ENCODE measurements at places on chromosomes 1 and 21.

GRCh38 chr1:169941982-169942830, 48.5 kb upstream of the SCYL3 start:
- peak; percentile 48 for DNase-seq

GRCh38 chr1:94265906-94266305, 28.5 kb upstream of the ARHGAP29 start:
- no peak for DNase-seq

DNA sequence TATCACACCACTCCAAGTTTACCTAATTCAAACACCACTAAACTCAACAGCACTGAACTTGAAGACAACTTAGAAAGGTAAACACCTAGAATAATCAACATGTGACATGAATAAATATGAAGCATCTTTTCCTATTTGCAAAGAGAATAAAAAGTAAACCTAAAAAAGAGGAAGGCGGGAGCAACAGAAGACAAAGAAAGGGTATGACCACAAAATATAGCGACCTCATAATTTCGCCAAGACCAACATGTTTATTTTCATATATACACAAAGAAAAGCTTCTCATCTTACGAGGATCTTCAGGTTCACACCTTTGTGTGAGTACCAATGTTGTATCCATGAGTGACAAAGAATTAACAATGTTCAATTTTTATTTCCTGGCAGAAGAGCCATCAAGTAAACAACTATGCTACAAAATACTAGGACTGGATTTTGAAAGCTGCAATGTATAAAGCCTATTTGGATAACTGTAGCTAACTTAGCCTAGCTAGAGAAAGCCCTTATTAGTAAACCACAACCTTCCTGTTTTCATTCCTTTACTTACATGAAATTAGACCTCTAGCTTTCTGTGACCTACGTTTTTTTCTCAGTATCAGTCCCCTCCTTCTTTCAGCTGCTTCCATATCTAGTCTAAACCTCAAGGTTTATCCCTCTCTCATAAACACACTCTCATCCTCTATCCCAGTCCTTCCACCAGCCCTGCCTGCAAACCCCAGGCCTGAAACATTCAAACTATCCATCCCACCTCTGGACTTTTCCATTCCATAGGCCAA, 21.3 kb upstream of the PHTF1 start:
- no peak for DNase-seq

DNA sequence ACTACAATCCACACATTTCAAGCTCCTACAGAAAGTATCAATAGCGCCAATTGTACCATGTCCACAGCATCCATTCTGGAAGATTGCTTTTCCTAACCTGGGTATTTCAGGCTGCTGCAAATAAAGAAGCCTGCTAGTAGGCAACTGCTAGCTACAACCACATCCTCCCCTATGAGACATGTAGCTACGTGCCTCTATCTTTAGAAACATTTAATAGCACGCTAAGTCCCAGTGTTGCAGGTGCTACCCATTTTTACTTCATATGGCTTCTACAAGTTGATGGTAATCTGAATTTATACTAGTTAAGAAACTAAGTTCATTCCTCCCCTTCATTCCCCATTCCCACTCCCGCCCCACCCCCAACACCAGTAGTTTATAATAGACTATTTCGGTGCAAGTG, 7.4 kb upstream of the AMPD1 start:
- DNase-seq, result no peak

- no peak for DNase-seq
Observed at GRCh38 chr1:6730880-6731279, 29.3 kb upstream of the DNAJC11 start.

DNA sequence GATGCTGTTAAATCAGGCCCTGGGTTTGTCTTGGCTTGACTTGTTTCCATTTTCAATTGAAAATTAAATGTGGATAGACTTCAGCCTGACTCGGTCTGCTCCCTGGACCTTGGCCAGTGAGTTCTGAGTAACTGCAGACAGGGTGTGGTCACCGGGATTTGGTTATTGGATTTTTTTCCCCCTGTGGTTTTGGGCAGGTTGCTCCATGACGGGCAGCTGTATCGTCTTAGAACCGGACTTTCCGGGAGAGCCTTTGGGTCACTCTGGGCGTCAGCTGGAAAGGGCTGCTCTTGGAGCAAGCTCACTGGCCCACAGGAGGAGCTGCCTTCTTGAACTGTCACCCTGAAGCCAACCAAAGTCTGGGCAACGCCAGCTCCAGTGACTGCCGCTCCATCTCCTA, 75.0 kb downstream of the CLIC6 start:
- peak; percentile 84 for DNase-seq

GRCh38 chr21:14862794-14863720, 201.7 kb downstream of the NRIP1 start:
- peak; percentile 60 for DNase-seq

- DNase-seq, result no peak
Observed at GRCh38 chr1:33248244-33248643, 8.0 kb upstream of the ZNF362 start.

DNA sequence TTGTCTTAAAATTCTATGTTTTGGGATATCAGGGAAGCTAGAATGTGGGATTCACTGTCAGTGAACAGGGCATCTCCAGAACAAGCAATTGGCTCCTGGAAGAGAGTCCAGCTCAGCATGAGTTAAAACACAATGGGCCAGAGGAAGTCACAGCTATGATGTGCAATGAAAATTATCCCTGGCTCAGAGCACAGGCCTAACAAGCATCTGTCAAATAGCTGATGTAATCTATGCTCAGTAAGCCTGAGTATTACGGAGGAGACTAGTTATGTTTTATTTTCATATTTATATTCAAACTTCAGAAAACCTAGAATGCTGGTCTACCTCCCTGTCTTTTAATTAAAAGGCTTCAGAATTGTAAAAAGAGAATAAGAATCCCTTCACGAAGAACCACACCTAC, 41.6 kb downstream of the PARP1 start:
- DNase-seq, result no peak

DNA sequence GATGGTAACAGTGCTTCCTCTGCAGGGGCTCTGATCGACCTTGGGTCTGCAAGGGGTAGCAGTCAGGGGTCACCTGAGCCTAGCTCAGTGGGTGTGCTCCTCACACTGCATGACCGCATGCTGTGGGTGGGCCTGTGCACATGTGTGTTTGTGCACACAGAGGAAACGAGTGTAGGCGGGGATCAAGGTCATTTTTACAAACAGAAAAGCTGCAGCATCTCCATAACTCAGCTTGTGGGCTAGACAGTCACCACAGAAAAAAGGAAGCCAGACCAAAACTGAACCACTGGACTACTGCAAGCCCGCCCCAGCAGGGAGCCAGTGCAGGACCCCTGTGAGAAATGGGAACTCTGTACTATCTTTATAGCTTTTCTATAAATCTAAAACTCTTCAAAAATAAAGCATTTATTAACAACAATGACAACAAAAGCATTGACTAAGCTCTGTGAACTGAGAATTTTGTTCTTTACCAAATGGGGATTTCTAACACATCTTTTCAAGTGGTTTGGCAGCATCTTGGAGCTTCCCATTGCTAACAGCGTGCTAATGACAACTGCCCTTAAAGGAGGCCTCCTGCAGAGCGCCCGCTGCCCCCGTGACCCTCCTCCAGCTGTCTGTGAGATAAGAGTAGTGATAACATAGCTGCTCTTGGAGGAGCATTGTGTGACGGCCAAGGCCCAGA, 19.9 kb upstream of the NEK2 start:
- DNase-seq, result no peak

- peak; percentile 88 for DNase-seq
Observed at GRCh38 chr21:45981151-45982091, at the start of gene COL6A1. Gene COL6A1 (plus strand): TSS chr21:45981770. CDS start chr21:45981851, 81 bp downstream.

DNA sequence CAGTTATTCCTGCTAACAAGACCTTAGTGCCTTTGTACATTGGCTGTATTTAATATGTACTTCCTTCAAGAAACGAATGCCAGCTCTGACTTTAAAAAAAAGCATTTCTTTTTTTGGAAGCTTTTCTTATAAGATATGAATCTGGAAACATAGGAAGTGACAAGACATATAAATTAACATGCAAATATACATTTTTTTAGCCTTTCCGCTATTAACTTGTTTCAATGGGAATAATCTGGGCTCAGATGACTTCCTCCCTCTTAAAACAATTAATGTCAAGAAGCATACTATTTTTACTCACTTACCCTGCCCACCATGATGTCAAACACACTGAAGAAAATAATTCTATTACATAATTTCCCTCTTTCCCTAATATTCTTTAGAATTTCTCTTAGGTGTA, 1.4 kb downstream of the DENND1B start:
- DNase-seq, result peak; percentile 25

- no peak for DNase-seq
Observed at GRCh38 chr1:201662646-201663045, 123.7 kb downstream of the NAV1 start.

- no peak for DNase-seq
Observed at GRCh38 chr1:209370241-209370995, 213.1 kb upstream of the CAMK1G start.

DNA sequence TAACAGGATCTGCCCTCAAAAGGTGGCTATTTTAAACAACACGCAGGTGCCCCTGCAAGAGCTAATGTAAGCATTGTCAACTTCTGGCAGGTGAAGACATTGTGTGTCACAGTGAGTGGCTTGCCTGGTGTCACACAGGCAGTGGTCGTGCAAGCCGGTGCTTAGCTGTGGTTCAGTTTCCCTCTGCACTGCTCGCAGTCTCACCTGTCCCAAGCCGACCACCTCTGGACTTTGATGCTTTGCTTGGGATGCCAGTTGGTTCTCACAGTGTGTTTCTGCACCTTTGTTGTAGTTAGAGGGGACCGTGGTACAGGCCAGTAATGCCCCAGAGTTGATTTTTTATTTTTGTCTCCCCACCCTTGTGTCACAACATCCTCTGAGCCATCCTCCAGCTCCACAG, 85.2 kb downstream of the UCK2 start:
- DNase-seq, result no peak

DNA sequence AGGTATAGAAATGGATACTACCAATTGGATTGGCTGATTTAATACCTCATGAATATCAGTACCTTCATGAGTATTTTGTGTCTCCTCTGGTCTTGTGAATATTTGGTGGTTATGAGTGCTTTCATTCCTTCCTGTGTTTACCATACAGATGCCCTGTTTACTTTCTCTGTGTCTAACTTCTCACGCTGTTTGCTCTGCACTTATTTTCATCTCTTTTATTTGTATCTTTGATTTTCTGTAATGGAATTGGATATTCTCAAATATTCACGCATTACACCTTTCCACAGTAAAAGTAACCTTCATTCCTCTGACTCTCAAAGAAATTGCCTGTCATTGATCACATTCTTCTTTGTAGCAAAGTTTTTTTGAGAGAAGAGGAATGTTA, 16.8 kb downstream of the CNST start:
- no peak for DNase-seq

DNA sequence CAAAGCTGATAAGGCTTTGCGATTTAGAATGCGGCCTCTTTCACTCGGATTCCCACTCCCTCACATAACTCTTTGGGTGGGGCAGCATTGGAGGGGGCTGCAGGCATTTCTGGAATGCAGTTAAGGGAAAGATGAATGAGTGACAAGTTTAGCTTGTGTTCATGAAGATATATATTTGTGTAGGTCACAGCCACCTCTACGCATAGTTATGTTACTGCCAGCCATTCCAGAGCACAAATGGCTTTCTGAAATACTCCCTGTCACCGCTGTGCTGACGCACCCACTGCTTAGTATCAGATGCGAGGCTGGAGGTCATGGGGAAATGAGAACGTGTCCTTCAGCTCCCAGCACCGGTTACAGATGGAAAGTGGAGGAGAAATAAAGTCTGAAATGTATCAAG, 54.1 kb upstream of the ATP1A1 start:
- DNase-seq, result peak; percentile 13

- DNase-seq, result peak; percentile 62
Observed at GRCh38 chr1:55378582-55378981, 163.4 kb upstream of the USP24 start.

DNA sequence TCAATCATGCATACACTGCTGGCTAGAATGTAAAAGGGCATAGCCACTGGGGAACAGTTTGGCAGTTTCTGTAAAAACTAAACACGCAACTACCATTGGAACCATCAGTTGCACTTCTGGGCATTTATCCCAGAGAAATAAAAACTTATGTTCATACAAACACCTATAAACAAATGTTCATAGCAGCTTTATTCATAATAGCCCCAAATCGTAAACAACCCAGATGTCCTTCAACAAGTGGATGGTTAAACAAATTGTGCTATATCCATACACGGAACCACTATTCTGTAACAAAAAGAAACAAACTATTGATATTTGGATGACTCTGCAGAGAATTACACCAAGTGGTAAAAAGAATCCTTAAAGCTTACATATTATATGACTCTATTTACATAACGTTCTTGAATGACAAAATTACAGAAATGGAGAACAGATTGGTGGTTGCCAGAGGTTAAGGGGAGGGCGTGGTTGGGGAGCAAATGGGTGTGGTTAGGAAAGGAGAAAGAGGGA, 22.8 kb downstream of the LACTBL1 start:
- DNase-seq, result no peak

DNA sequence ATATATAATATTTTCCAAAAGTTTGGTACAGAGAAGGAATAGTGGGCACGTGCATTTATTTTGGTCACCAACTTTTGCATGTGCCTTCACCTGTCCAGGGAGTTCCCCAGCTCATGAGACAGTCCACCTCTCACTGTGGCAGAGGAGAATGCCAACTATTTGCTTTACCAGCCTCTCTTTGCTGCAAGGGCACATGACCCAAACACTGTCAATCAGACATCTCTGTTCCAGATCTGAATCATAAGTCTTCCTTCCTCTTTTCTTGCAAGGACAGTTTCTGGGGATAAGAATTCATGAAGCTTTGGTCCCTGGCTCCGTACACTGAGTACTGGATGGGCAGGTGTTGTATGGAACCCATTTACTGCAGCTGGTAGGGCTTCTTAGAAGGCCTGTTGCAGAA, 38.6 kb downstream of the C1orf87 start:
- DNase-seq, result no peak

DNA sequence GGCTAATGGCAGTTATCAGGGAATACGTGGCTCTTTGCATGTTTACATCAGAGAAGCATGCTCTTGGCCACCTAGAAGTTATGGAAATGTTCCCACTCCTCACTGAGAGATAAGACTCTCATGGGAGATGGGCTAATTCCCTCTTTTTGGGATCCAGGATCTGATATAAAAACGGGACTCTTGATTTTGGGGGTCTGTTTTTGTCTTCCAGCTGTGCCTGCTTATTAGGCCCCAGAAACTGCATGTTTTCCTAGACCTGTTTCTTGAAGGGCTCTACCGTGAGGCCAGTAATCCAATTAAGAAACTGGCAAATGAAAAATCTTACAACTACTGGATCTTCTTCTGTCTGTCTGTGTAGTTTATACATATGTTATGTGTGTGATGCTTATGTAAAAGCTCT, 47.0 kb upstream of the PTCH2 start:
- DNase-seq, result no peak

DNA sequence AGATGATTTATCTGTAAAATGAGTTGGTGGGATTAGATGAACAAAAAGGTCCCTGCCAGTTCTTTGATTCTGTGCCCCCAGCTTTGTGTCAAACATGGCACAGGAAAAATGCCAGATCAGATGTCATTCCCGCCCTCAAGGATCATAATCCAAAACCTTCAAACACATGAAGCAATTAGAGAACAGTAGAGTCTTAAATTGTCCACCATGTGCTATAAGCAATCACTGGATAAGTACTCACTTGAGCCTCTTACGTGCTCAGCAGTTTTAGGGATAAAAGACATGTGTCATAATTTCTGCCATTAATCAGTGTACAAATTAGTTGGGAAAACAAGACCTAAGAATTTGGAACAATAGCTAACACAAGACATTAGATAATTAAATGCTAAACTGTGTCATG, 15.4 kb upstream of the KIAA0040 start:
- no peak for DNase-seq

- DNase-seq, result no peak
Observed at GRCh38 chr1:233662575-233663304, 48.8 kb downstream of the KCNK1 start.

GRCh38 chr1:32241001-32241763, 5.8 kb upstream of the FAM167B start:
- DNase-seq, result peak; percentile 61

- no peak for DNase-seq
Observed at GRCh38 chr1:225413708-225414375, 14.0 kb downstream of the LBR start.
